T-helper 9 cell (primary cell): ENCODE measurements at places on chromosomes 2 and 18.

- no peak for DNase-seq
Measured at GRCh38 chr2:173191601-173192000, 116.0 kb downstream of the MAP3K20 start.

DNA sequence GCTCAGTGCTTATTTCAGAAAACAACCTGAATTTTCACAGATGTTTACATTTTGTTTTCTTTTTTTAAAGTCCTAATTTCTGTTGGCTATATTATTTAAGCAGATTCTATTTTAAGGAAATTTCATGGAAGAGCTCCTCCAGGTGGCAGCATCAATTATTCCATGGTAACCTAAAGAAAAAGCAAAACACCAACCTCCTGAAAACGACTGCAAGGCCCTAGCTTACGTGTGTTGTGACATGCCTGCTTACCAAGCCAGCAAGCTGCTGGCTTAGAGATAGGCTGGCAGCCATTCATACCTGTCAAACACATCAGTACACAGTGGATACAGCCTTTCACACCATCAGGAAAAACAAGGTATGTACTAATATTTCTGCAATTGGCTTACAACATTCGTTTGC is 64.9 kb downstream of the LPIN2 start:
- DNase-seq: no peak

DNA sequence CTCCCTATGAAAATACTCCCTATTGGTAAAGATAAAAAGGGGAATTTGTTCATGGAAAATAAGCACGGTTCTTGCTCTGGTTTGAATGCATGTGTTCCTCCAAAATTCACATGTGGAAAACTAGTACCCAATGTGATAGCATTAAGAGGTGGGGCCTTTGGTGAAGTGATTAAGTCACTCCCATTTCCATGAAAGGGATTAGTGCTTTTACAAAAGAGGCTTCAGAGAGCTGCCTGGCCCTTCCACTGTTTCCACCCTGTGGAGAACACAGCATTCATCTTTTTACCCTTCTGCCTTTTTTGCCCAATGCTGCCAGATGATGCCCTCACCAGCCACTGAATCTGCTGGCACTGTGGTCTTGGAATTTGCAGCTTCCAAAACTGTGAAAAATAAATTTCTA is 666.8 kb downstream of the ARHGAP15 start:
- DNase-seq: no peak

GRCh38 chr2:64631771-64632170 is 21.9 kb downstream of the SERTAD2 start:
- no peak for DNase-seq

DNA sequence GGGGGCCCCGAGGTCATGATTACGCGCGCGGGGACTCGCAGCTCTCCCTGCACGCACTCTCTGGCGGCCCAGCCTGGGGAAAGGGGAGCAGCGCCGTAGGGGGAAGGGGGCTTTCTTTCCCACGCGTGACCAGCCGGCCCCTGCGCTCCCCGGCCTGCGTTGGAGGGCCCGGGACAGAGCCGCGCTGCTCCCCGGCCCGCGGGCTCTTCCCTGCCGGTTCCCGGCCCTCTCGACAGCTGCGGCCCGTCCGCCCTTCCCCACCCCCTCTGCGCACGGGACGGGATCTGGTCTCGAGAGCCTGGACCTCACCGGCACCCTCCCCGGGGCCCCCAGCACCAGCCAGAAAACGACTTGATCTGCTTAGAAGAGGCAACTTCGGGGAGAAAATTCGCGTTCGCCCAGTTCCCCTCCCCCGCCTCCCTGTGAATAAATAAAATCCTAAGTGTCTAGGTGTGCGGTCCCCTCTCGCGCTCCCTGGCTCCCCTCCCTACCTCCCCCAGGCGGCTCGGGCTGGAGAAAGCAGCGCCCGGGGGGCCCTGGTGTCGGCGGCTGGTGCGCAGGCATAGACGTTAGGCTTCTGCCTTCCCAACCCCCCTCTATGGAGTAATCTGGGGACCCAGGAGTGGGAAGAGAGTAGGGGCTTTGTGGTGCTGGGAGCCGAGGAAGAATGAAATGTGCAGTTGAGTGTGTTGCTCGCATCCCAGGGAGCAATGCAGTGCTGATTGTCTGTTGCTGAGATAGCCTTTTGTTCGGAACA is 803 bp upstream of the FIGN start:
- no peak for DNase-seq

- no peak for DNase-seq
Measured at GRCh38 chr2:168896783-168897182, 4.3 kb upstream of the G6PC2 start.

- DNase-seq: no peak
Measured at GRCh38 chr18:79258447-79258846, 137.3 kb upstream of the NFATC1 start.

DNA sequence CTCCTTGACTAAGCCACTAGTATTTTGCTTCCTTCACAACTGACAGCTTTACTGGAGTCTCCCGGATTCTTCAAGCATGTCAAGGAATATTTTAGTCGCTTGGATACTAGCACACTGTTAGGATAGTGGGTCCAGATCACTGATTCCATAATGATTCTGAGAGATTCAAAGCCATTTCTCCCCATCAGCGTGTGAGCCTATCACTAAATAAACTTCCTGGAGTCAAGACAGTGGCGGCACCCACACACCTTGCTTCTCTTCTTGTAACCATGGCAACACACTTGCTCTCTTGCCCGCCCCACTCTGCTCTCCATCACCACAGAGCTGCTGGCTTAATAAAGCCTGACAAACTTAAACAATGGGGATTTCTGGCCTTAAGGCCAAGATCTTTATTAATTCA is 245.1 kb downstream of the LRRTM1 start:
- no peak for DNase-seq

GRCh38 chr18:58541146-58541788 is 87.6 kb downstream of the ALPK2 start:
- DNase-seq: peak; percentile 10

DNA sequence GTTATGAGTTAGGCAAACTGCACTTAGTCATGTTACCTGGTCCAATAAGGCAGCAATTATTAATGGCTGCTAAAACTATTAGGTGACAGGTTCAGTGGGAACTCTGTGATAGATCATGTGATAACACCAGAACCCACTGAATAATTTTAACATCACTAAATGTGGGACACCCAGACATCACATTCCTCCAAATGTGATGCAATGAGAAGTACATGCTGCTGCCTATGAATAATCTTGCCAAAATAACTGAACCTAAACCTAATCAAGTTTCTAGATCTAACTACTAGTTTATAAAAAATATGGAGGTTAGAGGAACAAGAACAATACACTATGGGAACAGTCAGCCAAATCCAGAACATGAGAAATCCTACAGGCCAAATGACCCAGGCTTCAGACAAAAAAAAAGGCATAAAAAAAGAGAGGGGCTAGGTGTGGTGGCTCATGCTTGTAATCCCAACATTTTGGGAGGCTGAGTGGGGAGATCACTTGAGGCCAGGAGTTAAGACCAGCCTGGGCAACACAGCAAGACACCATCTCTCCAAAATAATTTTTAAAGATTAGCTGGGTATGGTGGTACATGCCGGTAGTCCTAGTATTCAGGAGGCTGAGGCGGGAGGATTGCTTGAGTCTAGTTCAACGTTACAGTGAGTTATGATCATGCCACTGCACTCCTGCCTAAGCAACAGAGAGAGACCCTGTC is 7.0 kb upstream of the ACTR2 start:
- DNase-seq: no peak

DNA sequence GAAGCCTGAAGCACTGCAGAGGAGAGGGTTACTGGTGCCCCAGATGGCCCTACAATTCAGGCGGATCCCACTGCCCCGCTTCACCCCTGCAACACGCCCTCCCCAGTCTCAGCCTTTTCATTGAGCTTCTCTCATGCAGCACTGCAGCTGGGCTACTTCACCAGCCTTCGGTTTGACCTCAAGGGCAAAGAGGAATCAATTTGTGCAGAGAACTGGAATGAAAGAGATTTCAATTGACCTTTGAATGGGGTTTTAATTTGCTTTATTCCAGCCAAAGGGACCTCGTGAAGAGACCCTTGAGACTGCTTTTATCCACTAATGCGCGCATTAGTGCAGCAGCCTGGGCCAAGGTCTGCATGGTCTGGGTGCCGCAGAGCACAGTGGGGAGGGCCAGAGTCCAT is 8.8 kb upstream of the POMC start:
- DNase-seq: no peak

DNA sequence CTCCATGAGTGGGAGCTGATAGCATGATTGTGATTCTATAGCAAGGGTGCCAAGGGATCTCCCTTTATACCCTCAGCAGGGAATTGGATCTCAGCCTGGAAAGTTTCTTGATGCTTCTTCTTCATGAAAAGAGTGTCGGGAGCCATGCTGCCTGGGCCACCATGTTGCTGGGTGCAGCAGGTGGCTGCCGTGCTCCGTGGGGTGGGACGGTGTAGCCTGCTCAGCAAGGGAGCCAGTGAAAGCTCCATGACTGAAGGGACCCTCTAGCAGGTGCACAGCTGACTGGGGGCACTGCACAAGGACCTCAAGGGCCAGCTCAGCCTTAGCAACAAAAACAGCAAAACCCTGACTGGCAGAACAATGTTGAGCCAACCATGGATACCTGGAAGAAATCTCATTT is 368.9 kb upstream of the HS6ST1 start:
- DNase-seq: no peak

GRCh38 chr2:120353591-120353898 is 7.6 kb downstream of the INHBB start:
- no peak for DNase-seq

GRCh38 chr2:239870276-239870675 is 154.9 kb downstream of the NDUFA10 start:
- DNase-seq: no peak
